Stimulated activated CD8-positive, alpha-beta memory T cell treated with anti-CD3 and anti-CD28 coated beads, Interleukin-4, amount 100 ng/mL, for 1 hour (primary cell): ENCODE measurements at places on chromosomes 12 and 14.

DNA sequence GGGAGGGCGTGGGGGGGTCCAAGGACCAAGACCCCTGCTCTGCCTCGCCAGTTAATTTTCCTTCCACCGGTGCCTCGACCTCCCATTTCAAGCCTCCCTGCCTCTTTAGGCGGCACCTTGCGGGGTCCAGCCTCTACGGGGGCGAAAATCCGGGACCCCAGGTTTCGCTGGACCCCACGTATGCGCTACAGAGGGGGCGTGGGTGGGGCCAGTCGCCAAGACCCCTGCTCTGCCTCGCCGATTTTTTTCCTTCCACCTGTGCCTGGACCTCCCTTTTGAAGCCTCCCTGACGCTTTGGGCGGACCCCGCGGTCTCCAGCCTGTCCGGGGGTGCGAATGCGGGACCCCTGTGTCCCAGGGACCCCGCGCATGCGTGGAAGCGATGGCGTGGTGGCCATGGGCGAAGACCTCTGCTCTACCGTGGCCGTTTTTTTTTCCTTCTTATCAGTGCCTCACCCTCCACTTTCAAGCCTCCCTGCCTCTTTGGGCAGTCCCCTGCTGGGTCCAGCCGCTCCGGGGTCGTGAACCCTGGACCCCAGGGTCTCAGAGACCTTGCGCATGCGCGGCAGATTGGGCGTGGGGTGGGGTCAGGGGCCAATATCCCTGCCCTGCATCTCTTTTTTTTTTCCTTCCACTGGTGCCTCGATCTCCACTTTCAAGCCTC is 324.2 kb downstream of the ALG10 start:
- DNase-seq, result no peak

DNA sequence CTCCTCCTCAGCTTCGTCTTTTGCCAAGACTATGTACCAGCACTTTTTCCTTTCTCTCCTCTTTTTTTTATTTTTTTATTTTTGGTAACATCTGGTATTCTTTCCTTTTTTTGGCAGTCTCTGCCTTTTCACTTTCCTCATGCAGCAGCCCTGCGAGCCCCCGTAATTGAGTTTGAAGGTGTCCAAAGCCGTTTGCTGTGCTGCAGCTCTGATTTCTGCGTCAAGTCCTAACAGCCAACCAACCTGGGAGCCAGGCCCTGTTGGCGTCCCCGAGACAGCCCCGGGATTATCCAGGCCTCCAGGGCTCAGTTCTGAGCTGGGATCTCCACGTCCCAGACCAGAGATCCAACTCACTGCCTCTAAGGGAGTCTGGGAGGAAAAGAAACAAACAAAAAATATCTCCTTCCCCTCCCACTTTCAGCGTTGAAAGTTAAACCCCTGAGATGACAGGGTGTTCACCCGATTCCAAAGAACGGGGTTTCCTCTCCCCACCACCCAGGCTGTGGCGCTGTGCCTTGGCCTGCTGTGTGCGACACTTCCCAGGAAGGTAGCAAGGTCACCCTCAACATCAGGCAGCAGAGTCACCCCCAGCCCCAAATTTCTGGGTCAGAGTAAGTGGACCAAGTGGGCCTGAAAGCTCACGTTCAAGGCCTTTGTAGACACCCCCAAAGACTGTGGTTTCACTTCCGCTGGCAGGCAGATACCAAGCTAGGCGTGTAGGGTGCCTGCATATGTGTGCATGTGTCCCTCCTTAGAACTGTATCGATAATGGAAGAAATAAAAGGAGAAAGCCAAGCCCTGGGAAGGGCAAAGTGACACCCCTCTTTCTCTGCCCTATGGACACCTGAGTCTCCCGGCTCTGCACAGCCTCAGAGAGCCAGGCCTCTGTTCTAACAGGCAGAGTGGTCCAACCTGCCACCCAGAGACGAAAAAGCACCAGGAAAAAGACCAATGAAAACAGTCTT is 11.1 kb downstream of the BCL11B start:
- DNase-seq, result no peak

- no peak for DNase-seq
Observed at GRCh38 chr12:3564861-3565260, 73.9 kb downstream of the PRMT8 start.

DNA sequence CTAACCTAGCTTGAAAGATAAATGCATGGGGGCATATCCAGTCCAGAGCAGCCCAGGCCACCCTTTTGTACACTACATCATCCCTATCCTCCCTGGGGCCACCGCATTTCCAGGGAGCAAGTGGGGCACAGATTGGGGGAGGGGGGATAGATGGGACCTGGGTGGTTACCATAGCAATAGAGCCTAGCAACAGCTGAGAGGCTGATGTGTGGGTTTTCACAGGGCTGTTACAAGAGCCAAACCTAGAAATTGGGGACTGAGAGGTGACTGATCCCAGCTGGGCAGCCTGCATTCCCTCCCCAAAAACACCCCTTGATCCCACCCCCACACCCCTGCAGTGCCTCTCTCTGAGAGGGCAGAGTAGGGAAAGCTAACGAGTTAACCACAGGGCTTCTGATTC is 3.7 kb upstream of the ZNF384 start:
- no peak for DNase-seq

GRCh38 chr12:3468329-3468728 is 22.7 kb upstream of the PRMT8 start:
- DNase-seq, result no peak
